ENCODE measurements at places on chromosomes 11 and 22. TPM values are rescaled to one million over a fixed set of nuclear protein-coding genes. Genes with fewer than 3 reads are reported as not detected.

- H3K36me3 ChIP-seq = no peaks in the 10 kb centered on the region
- no peaks in the 10 kb centered on the region for H3K4me1 ChIP-seq
- no peak for DNase-seq
- no peak overlapping the region for H3K27ac ChIP-seq
- H3K27me3 ChIP-seq = no peaks in the 10 kb centered on the region
- H3K4me3 ChIP-seq = no peak overlapping the region
Observed at GRCh38 chr11:69173925-69174581, 18.3 kb downstream of the SMIM38 start.

DNA sequence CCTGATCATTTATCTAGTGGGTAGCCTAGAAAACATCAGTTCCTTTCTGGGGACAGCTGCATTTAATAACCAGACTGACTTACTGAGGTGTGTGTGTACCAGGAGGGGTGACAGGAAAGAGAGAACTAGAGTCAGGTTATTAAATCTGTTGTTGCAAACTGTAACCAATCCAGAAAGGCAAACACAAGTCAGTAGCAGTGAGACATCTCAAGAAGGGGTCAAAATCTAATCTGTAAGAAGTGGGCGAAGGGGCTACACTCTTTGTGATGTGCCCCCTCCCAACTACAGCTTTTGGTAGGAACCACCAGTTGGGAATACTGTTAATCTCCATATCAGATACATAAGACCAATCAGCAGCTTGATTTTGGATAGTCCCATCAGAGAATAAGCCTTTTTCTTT is 26.3 kb downstream of the CUL5 start:
- H3K27me3 ChIP-seq = no peaks in the 10 kb centered on the region
- no peak for DNase-seq
- H3K27ac ChIP-seq = no peak overlapping the region
- H3K4me1 ChIP-seq = no peaks in the 10 kb centered on the region

- H3K4me1 ChIP-seq = no peaks in the 10 kb centered on the region
- H3K27me3 ChIP-seq = no peaks in the 10 kb centered on the region
- H3K27ac ChIP-seq = no peak overlapping the region
- H3K4me3 ChIP-seq = no peak overlapping the region
- H3K36me3 ChIP-seq = peaks cover 94% of the 10 kb centered on the region
- DNase-seq = no peak
Observed at GRCh38 chr11:10488934-10489691, 34.0 kb downstream of the AMPD3 start.

DNA sequence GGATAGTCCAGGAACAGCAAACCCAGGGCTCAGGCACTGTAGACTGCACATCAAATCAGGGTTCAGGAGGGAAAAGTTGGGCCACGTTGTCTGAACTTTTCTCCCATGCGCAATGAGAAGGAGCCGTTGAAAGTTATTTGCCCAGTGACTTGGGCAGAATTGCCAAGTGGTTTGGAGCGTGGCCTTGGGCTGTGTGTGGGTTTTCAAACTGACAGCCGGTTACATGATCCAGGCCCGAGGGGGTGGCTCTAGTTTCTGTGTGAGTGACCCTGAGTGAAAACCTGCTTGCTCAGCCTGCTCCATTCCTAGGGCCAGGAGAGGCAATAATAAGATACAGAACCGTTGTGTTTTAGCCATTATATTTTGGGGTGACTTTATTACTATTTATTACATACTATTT is 20.3 kb downstream of the MB start:
- no peak for DNase-seq
- no peaks in the 10 kb centered on the region for H3K4me1 ChIP-seq
- no peaks in the 10 kb centered on the region for H3K27me3 ChIP-seq

- DNase-seq = no peak
- no peaks in the 10 kb centered on the region for H3K27me3 ChIP-seq
- H3K4me1 ChIP-seq = no peaks in the 10 kb centered on the region
- no peaks in the 10 kb centered on the region for H3K36me3 ChIP-seq
- no peak overlapping the region for H3K27ac ChIP-seq
Observed at GRCh38 chr11:76083563-76084451, 122.5 kb downstream of the WNT11 start.

DNA sequence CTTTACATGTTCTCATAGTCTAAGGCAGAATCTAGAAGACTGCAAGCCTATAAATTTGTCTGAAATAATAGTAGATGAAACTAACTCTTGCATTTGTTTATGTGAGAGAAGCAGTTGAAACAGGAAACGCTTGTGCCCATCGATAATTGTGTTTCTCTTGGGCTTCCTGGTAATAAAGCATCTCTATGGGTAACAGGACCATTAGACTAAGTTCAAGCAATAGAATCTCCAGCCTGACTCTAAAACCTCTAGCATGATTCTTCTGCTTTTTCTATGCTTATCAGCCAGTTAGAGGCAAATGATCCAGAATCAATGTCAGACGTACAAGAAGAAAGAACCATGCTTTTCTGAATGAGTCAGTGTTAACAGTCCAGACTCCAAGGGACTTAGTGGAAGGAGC is 1734.4 kb downstream of the LRRC4C start:
- H3K4me3 ChIP-seq = no peak overlapping the region
- no peak for DNase-seq
- H3K27me3 ChIP-seq = no peaks in the 10 kb centered on the region
- no peaks in the 10 kb centered on the region for H3K36me3 ChIP-seq

MRGPRF gene
- total RNA-seq = not detected

DNA sequence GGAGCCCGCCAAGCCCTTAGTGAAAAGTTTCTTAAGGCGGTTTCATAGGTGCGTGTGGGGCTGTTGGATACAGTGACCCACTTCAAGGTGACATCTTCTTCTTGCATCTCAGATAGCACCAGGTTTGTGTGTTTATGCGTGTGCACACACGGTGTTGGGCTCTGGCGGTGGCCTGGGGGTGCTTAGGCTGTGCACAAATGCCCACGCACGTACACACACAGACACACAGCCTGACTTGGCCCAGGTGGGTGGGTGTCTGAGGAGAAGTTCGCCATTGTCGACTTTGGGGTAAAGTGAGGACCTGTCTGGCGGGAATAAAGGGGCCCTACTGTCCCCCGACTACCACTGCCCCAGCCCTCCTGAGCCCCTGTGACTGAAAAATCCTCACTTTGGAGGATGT is 103.8 kb downstream of the KCNQ1 start:
- no peak for DNase-seq
- peaks cover 5% of the 10 kb centered on the region for H3K4me1 ChIP-seq
- H3K36me3 ChIP-seq = no peaks in the 10 kb centered on the region
- no peak overlapping the region for H3K4me3 ChIP-seq
- H3K27me3 ChIP-seq = no peaks in the 10 kb centered on the region

TESMIN gene
- 6.3 TPM for total RNA-seq

Measured in naive thymus-derived CD4-positive, alpha-beta T cell (primary cell).